ENCODE measurements at places on chromosomes 1 and 21.
A peak's percentile ranks its signal among the peaks of the same experiment; 100 is the strongest.

DNA sequence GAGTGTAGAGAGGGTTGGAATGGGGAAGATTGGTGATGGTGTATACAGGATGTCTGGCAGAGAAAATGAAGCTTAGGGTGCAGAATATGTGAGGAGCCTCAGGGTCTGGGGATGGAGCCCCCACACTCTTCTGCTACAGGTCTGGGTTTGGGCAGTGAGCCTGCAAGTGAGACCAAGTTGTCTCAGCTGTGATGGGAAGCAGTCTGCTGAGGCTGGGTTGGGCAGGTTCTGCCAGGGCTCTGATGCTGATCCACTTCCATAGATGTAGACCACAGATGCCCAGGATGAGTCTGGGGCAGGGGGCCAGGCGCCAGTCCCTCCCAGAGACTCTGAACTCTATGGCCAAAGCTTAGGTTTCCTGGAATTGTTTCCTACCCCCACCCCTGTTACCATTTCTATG, 516.9 kb downstream of the PTPRU start:
- DNase-seq: no peak

DNA sequence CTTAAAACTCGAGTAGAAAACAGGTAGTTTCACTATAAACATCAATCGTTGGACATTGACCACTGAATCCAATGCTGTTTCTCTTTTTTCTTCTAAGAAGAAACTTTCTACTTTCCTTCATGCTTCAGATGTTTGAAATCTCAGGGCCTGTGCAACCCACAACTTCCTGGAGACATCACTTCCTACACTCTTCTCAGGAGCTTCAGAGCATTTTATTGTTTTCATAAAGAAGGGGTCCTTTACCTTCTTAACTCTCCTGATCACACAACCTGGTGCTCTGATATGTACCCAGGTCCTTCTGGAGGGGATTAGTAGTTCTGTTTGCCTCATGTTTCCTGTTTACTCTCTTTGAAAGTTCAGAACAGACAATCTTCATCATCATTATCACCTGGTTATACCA, 113.0 kb upstream of the VAV3 start:
- DNase-seq: no peak

DNA sequence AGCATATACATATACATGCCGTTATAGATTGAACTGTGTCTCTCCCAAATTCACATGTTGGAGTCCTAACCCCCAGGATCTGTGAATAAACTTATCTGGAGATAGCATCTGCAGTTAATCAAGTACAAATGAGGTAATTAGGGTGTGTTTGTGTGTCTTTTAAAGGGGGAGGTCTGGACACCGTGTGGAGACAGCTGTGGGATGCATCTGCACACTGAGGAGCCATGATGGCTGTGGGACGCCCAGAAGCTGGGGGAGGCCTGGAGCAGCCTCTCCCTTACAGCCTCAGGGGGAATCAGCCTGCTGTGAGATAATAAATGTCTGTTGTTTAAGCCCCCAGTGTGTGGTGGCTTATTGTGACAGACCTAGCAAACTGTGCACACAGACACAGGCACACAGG, 51.8 kb upstream of the COL18A1 start:
- no peak for DNase-seq

- no peak for DNase-seq
Observed at GRCh38 chr1:59412718-59413326, 115.9 kb downstream of the FGGY start.

GRCh38 chr1:81598623-81599022, 202.1 kb upstream of the ADGRL2 start:
- no peak for DNase-seq

DNA sequence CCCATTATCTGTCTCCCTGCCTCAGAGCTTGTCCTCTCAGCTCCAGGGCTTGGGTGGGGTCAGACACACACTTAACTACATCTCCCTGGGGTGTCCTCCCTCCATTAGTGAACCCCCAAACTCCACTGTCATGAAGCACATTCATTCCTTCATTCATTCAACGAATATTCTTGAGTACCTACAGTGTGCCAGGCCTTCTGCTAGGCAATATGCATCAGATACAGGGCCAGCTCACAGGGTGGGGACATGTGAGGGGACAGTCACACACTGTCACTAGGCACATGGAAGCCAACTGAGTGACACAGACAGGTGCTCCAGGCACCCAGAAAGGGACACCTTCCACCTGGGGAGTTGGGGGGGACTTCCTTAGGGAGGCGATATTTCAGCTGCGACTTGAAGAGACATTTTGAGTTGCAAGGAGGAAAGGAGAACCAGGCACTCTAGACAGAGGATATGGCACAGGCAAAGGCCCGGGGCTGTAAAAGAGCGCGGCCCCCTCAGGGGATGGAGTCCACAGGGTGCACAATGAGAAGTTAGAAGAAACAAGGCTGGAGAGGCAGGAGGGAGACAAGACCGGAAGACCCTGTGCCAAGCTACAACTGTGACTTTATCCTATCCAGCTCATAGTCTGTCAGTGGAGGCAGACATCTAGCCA, 8.7 kb upstream of the S100A8 start:
- DNase-seq: no peak

DNA sequence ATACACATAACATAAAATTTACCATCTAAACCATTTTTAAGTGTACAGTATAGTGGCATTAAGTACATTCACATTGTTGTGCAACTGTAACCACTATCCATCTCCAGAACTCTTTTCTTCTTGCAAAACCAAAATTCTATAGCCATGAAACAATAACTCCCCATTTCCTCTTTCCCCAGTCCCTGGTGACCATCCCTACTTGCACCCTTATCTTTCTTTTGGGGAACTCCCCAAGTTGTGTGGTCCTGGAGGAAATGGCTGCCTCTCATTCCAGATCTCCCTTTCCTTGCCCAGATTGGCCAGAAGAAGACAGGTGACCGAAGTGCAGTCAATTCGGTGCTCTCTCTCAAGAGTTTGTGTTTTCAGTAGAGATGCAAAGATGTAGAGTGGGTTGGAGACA, 389.6 kb upstream of the C1orf87 start:
- no peak for DNase-seq

DNA sequence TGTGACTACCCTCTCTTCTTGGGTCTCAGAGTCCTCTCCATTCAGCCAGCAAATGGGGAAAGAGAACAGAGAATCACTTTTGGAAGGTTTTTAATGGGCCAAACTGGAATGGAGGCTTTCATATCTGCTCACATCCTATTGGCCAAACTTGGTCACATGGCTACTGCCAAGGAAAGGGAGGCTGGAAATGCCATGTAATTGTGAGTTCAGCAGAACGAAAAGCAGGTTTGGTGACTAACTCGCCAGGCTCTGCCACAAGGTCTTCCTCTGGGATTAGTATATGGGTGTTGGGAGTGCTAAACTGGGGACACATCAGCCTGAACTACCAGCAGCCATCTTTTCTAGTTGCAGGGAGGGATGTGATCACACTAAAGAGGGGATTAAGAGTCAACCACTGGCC, 19.2 kb downstream of the RD3 start:
- DNase-seq: no peak

DNA sequence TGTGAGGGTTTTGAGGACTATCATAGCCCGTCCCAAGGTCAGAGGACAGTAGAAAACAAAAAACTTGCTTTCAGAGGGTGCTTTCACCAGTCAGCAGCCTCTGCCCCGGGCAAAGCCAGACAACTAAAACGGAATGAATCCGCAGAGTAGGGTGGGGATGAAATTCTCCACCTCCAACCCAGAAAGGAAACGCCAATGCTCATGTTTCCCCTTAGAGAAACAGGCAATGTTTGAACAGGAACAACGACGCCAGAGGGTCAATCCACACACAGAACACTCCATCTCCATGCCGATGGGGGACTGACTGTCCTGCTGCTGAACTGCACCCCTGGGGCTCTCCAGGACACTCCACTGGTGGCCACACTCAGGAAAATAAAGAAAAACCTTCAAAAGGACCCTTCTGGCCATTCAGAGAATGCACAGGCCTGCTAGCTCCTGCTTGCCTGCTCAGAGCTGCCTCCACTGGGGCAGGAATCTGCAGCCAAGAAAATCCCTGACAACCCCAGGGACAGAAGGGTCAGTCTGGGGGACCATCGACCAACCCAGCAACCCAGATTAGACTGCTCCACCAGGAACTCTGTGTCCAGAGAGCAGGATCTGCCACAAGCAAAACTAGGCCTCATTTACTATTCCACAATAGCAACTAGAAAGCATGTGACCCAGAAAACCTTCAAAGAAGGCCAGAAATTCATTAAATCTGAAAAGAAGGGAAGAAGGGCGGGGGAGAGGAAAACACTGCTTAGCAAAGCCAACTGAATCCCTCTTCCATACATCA, 116.0 kb downstream of the TOMM20 start:
- no peak for DNase-seq

DNA sequence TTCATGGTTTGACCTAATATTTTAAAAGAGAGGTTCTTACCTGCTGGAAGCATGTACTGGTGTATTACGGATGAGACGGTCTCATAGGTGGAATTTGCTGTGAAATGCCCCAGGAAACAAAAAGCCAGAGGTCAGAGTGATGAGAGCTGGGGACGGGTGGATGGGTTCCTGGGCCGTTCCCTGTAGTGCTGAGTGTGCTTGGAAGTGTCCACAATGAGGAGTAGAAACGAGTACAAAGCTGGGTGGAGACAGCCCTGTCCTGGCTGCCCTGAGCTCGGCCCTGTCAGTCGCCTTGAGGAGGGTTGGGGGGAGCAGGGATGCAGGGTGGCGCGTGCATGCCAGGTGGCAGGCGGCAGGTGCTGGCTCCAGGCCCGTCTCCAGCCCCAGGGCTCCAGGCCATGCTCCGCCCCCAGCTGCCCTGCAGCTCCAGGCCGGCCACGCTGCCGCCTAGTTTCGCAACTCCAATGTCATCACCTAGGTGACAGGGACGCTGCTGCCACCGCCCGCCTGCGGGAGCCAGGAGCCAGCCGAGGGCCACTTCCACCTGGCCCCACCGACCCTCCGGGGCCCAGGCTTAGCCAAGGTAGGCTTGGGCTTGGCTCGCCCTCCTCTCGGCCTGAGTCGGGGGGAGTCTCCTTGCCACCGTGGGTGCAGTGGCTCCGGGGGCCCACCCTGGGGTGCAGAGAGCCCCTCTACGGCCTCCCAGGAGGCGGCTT, 16.4 kb downstream of the TP73 start:
- no peak for DNase-seq

DNA sequence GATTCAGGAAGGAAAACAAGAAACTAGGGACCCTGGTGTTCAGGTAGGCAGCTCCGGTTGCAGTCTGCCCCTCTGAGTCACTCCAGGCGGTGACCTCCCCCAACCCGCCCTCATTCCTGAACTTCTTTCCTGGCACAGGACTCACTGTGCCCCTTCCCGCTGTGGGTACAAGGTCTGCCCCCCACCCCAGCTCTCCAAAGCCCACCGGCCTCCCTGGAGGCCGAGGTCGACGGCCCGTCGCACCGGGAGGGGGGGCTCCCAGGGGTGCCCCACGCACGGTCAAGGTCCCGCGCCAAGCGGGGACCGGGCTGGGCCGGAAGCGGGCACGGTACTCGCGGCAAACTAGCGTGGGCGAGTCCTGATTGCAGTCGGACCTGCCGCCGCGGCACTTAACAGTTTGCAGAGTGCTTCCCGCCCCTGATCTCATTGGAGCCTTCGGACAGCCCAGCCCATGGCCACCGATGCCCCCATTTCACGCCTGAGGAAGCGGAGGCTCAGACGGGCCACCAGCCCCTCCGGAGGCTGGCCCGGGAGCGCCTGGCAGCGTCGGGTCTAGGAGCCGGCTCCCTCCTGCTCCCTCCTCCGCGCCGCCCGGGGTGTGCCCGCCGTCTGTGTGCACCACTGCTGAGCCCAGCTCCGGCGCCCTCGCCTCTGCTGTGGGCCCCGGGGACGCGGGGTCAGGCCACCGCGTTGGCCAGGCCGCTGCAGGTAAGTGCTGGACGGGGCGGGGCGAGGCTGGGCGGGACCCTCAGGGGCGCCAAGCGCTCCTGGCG, at the start of gene GJB3:
TSS of gene GJB3 (plus strand) at position 144 of the 773 bp plus-strand sequence. CDS start 3,549 bp downstream, outside the sequence.
- DNase-seq: no peak

- no peak for DNase-seq
Observed at GRCh38 chr1:94098585-94099111, 22.3 kb downstream of the ABCA4 start.

DNA sequence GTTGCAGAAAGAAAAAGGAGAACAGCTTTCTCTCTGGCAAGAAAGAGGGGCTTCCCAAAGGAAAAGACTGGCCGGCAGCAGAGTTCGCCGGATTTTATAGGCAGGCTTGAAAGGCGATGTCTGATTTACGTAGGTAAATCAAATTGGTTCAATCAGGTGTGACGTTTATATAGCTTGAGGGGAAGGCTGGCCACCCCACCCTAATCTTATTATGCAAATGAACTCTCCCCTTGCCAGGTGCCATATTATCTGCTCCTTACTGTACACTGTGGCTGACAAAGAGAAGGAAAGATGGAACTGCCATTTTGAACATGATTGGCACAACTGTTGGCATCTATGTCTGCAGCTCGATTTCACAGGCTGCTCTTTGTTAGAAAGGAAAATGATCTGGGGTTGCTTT, 16.8 kb upstream of the INTS3 start:
- no peak for DNase-seq

- peak; percentile 60 for DNase-seq
Observed at GRCh38 chr21:33212159-33212851, 17.4 kb upstream of the IFNAR2 start.

- DNase-seq: no peak
Observed at GRCh38 chr1:194150242-194150641, 963.8 kb upstream of the B3GALT2 start.

- peak; percentile 65 for DNase-seq
Observed at GRCh38 chr1:172293429-172293828, 127.1 kb upstream of the C1orf105 start.
